ENCODE measurements at places on chromosomes 6 and 20. TPM values are rescaled to one million over a fixed set of nuclear protein-coding genes. Genes with fewer than 3 reads are reported as not detected.
A peak's percentile ranks its signal among the peaks of the same experiment; 100 is the strongest.

DNA sequence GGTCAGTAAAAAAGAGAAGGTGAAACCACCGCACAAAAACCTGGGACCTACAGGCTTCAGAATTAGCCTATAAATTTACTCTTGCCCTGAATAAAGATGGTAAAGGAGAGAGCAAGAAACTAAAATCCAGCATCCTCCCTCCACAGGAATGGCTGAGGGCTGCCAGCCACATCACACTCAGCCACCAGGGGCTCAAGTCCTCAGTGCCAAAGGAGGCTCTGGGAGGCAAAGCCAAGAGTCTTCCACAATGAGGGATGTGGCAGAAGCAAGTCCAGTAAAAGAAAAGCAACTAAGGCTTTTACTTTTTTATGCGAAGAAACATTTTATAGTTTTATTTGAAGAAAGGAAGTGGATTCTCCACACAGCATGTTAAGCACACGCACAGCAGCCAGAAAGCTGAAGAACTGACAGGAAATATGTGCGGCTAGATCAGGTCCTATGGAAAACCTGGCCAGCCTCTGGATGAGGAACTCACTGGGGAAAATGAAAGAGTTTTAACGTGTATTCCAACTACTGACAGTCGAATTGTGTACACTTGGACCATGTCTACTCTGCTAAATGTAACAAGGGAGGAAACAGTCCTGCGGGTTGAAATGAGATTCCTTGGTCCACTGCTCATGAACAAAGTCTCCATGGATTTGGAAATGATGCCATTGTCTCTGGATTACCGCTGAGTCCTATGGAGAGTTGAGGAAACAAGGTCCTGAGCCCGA lies 219.4 kb upstream of the SSTR4 start:
- no peaks in the 10 kb centered on the region for H3K4me1 ChIP-seq
- H3K27me3 ChIP-seq: no peaks in the 10 kb centered on the region
- no peak overlapping the region for H3K27ac ChIP-seq
- no peak overlapping the region for H3K4me3 ChIP-seq

DNA sequence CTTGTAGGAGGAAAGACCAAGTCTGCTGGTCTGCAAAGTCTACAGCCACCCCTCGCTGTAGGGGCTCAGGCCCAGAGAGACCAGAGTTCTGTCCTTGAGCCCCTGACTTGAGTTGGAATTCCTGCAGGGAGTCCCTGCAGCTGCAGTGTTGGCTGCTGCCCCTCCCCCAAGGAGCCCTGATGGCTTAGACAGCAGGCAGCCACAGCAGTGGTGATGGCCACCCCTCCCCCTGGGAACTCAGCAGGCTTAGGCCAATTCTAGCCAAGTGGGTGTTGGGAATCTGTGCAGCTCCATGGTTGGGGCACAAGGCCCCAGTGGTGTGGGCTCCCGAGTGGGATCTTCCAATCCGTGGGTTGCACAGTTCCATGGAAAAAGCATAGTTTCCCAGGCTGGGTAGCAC lies 345.4 kb downstream of the CD109 start:
- no peak overlapping the region for H3K4me3 ChIP-seq
- no peaks in the 10 kb centered on the region for H3K4me1 ChIP-seq
- no peaks in the 10 kb centered on the region for H3K36me3 ChIP-seq
- H3K27ac ChIP-seq: no peak overlapping the region

GRCh38 chr20:13139459-13140150 lies 81.5 kb upstream of the ISM1 start:
- no peaks in the 10 kb centered on the region for H3K4me1 ChIP-seq
- no peak for DNase-seq
- no peaks in the 10 kb centered on the region for H3K36me3 ChIP-seq
- H3K27ac ChIP-seq: no peak overlapping the region

GRCh38 chr6:145380186-145380585 lies 355.1 kb downstream of the EPM2A start:
- no peaks in the 10 kb centered on the region for H3K27me3 ChIP-seq
- H3K27ac ChIP-seq: no peak overlapping the region
- DNase-seq: no peak
- H3K4me1 ChIP-seq: no peaks in the 10 kb centered on the region
- H3K36me3 ChIP-seq: no peaks in the 10 kb centered on the region

DNA sequence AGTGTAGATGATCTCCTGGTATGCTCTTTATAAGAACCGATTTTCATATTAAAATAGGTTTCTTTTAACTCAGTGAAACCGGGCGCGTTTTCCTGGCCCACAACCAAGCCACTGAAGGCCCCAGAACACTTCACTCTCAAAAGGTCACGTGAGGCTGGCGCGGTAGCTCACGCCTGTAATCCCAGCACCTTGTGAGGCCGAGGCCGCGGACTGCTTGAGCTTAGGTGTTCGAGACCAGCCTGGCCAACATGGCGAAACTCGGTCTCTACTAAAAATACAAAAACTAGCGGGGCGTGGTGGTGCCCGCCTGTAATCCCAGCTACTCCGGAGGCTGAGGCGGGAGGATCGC lies 402 bp upstream of the TAF8 start:
- H3K4me3 ChIP-seq: peak overlapping the region; percentile 98
- DNase-seq: peak; percentile 47
- peak overlapping the region; percentile 78 for H3K27ac ChIP-seq
- no peaks in the 10 kb centered on the region for H3K27me3 ChIP-seq

CRYBG1 gene
- total RNA-seq: 39.8 TPM

LPA gene
- not detected for total RNA-seq
